ENCODE measurements at places on chromosomes 7 and 10. TPM values are rescaled to one million over a fixed set of nuclear protein-coding genes. Genes with fewer than 3 reads are reported as not detected.

DNA sequence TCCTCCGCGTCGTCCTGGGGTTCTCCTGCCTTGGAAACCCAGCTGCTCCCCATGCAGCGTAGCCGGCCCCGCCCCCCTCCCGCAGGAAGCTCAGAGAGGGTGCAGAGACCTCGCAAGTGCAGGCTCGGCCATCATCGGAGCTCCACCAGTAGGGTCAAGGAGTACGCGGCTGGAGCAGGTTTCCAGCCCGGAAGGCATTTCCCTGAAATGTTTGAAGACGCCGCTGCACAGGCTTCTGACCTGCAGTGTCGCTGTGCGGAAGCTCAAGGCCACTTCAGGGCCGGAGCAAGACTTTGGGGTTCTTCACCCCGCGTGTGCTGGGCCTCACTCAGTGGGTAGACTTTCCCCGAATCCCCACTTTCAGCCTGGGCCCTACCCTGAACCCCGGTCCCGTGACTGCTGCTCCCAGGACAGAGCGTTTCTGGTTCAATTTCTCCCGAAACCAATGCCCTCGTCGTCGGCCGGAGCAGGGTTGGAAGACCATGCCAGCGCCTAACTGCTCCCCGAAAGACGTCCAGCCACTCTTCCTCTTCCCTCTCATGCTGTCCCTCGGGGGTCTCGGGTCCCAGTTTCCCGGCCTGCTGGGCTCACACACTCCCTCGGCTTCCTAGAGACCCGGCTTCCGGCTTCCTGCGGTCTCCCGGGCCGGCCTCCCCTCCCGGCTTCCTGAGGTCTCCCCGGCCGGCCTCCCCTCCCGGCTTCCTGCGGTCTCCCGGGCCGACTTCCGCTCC lies 52.1 kb downstream of the INSIG1 start:
- no peak for DNase-seq

DNA sequence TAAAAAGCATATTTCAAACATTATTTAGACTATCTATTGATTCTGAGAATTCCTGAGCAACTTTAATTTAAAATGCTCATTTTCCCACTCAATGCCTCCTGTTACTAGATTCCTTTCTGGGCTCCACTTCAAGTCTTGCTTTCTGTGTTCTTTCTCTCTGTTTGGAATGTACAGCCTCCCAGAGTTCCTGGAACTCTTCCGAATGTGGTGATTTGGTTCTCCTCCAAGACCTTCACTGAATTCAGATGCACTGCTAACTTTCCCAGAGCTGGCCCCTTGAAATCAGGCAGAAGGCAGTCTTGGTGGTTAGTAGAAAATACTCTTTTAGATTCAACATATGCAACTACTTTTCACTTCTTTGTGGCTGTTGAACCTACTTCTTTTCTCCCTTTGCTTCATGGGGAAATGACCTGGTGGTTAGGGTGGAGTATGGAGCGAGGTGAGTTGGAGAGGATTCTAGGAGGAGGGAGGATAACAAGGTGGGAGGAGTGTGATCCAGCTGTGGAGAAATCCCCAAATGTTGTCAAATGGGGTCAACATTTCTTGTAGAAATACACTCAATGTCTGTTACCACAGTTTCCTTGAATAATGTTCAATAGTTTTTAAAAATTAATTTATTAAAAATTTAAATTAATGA lies 27.9 kb upstream of the CCDC7 start:
- DNase-seq: peak; percentile 46

DNA sequence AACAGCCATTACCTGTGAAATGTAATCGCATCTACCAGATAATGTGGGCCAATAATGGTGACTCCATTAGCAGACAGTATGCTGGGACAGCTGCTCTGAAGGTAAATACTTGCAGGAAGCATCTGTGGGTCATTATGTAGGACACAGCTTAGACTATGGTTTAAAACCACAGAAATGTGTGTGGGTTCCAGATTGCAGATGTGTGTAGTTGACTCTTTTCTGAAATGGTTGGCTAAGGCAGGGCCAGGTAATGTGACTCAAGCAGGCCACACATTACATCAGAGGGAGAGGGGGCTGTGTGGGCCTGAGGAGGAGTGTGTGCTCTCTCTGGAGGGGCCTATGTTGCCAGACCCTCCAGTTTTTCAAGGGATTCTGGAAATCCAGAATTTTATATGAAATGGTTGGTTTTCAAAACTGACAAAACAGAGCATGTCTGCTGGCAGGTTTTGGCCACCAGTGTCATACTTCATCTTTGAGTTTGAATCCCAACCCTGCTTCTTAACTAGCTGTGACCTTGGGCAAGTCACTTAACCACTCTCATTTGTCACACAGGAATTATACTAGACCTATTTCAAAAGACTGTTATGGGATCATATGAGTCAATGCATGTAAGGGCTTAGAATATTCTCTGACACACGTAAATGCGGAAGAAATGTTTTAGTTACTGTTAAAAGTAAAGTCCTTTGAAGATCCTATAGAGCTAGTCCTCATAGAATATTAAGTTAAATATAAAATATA lies 64.5 kb downstream of the MCMBP start:
- no peak for DNase-seq

DNA sequence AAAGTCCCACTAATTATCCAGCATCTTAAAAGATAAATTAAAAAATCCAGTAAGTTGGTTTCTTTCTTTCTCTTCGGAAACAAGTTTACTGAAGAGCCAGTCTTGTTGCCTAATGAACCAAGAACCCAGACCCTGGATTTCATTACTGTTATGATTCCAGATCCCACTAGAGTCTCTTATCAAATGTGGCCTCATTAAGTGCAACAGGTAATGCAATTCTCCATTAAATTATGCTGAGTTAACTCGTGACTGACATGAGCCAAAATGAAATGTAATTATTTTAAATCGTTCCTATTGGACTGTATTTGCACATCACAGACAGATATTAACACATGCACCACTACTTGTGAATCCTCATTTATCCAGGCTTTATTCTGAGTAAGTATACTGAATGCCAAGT lies 115.6 kb downstream of the NXPH1 start:
- DNase-seq: no peak

- DNase-seq: peak; percentile 3
Observed at GRCh38 chr10:79943871-79944270, 5.0 kb downstream of the SFTPD start.

GRCh38 chr7:30140456-30140855 lies 5.7 kb downstream of the MTURN start:
- DNase-seq: no peak

DNA sequence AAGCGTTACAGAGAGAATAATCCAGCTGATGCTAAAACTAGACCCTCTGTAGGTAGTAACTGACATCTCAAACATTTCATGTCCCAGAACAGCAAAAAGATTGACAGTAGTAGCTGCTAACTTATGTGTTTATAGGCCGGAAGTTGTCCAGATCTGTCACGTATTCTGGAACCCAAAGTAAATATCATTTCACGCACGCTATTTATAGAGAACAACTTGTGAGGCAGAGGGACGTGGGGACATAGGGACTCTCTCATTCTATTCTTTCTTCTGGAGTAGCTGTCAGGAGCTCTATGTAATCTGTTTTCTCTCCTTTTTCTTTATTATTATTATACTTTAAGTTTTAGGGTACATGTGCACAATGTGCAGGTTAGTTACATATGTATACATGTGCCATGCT lies 22.3 kb downstream of the AGK start:
- DNase-seq: no peak

- DNase-seq: no peak
Observed at GRCh38 chr10:73339436-73339835, 19.2 kb downstream of the CFAP70 start.

DNA sequence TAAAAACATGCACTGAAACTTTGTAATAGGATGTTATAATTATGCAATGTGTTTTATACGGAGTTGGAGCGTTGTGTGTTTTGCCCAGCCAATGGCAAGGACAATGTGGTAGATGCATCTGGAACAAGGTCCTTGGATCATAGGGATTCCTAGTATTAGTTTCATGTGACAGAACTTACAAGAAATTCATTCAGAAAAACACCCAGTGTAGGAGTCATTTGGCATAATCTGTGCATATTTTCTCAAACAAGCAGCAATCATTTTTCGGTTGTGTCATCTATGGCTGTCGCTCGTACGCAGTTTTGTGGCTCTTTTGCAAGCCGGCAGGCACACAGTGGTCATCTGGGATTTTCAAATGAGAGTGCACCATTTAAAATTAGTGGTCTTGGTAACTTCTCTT lies 19.8 kb downstream of the CREB5 start:
- no peak for DNase-seq

- DNase-seq: no peak
Observed at GRCh38 chr10:29926693-29927048, 132.7 kb downstream of the JCAD start.

DNA sequence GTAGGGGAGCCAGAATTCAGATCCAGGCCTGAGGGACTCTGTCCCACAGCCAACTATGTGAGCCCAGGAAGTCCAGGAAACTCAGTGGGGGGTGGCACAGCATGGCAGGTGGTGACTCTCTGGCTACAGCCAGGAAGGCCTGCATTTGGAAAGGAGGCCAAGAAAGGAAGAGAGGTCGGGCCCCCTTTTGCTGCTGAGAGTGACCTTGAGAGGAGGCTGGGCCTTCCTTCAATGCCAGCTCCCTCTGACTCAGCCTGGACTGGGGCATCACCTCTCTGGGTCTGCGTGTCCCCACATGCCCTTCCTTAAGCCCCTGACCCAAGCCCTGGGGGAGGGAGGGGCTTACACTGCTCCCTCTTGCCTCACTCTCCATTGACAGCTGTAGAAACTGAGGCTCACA lies 6.4 kb upstream of the MYL10 start:
- no peak for DNase-seq

GRCh38 chr10:125801574-125801973 lies 21.5 kb downstream of the UROS start:
- DNase-seq: no peak

DNA sequence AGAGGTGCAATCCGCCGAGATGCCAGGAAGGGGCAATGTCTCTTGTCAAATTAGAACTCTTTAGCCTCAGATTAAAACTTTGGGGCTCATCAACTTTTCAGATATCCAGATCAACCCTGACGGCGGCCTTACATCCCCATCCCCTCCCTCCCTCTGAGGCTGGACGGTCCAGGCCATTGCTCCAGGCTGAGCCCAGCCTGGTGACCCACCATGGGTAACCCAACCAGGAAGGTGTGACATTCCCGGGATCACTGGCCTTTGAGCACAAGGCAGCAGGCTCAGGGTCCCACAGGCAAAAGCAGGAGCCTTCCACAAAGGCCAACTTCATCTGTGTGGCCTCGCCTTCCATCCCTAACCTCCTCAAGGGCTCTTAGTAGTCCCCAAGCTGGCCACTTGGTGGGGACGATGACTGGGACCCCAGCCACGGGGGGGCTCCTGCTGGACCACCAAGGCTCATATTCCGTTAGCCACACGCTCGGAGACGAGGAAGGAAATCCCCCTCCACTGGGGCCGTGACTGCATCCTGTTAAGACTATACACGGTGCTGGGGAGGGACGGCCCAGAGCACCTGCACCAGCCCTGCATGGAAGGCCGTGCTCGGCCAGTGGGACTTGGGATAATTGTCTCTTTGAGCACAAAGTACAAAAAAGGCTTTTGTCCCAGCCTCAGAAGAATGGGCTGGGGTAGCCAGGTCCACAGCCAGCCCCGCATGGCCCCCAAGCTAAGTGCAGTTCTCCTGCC lies 62.8 kb downstream of the ZRANB1 start:
- DNase-seq: no peak

DNA sequence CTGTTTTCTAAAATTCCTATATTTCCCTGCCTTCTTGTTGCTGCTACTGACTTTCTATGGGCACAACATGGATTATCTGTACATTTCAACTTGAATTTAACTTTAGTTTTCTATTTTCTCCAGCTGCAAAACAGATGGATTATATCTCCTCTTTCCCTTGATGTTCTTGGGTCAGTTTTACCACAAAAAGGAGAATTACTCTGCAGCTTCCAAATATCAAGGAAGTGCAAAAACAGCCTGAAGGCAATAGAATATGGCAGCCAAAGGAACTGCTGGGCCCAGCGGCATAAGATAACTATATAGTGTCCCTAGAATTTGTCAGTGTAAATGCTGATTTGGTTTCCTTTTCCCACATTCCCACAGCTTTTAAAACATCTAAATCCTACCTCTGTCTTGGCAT lies 29.1 kb downstream of the CPED1 start:
- DNase-seq: no peak

VOPP1 gene
- total RNA-seq: 68.2 TPM

CALY gene
- total RNA-seq: 0.92 TPM

OR2A5 gene
- not detected for total RNA-seq

AKR1C4 gene
- 9.1 TPM for total RNA-seq

CPA4 gene
- total RNA-seq: 0.43 TPM

TRUB1 gene
- 17.8 TPM for total RNA-seq

SEMA3C gene
- 44.1 TPM for total RNA-seq

SLC29A3 gene
- 11.6 TPM for total RNA-seq

LLCFC1 gene
- not detected for total RNA-seq

ZCCHC24 gene
- 36.7 TPM for total RNA-seq

TMEM26 gene
- total RNA-seq: 0.55 TPM

TMEM273 gene
- 35.8 TPM for total RNA-seq

NEBL gene
- total RNA-seq: 15.0 TPM

Measured in mucosa of gallbladder (tissue), 1 donor.